ENCODE measurements at places on chromosomes 7 and 10.

DNA sequence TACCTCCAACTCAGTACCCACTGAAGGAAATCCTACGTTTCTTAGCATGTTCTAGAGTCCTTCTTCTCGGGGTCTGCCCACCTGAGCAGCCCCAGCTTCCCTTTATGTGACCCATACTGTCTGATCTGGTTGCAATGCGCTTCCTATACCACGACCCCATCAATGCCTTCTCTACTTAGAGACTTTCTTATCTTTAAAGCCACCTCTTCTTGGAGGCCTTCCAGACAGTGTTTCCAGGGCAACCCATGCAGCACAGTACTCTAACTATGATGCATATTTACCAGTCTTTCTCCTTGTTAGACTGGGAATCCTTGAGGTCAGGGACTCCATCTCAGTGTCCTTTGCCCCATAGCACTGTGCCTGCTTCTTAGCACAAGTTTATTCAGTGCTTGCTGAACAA is 54.5 kb upstream of the SLF2 start:
- no peak for DNase-seq

DNA sequence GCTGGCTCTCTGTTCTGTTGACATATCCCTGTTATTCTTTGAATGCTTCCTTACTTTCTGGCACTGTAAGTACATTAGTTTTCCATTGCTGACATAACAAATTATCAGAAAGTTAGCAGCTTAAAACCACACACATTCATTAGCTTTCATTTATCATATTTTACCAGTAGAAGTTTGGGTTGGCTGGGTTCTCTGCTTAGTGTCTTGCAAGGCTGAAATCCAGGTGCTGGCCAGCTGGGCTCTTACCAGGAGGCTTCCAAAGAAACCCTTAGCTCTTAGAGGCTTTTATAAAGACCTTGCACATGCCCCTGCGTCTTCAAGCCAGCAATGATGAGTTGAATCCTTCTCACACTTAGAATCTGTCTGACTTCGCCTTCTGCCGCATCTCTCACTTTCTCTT is 160.6 kb downstream of the MLLT10 start:
- no peak for DNase-seq

- DNase-seq, result no peak
These were observed 56.2 kb downstream of the ITGB1 start for GRCh38 chr10:32901815-32902214.

GRCh38 chr10:79449181-79450146 is 4.0 kb upstream of the ZCCHC24 start:
- DNase-seq, result no peak

- no peak for DNase-seq
These were observed 200.0 kb downstream of the ZMYND11 start for GRCh38 chr10:335151-335800.

DNA sequence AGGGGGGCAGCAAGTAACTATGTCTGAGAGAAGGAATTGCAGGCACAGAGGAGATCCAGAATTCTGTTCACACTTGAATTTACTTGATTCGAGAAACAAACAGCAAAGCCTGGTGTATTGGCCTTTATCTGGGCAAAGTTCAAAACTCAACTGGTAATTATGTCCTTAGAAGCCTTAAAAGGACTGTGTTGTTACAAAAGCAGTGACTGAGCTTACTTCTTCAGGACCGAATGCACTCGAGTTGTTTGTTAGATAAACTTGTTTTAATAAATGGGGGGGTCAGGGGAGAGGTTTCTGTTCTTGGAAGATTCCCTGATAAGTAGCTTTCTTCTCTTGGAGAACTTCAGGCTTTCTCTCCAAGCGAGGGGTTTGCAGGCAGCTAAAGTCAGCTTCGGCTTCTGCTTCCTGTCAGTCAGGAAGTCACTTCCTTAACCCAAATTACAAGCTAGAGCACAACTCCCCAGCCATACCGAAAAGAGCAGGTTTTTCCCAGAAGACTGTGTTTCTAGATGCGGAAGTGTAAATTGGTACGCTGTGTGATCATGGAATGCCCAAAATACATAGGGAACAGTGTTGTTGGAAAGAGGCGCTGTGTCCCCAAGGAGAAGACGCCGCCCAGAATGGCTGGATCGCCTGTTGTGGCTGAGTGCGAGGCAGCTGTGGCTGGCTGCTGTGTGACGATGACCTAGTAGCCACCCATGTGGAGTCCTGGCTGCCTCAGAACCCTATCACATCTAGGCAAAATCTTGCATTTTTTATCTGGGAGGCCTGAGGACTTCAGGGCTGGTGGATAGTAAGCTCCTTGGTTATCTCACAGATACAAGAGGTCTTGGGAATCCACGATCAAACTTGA is 110.4 kb downstream of the TCF7L2 start:
- no peak for DNase-seq

- peak; percentile 43 for DNase-seq
These were observed 162.2 kb downstream of the SH3PXD2A start for GRCh38 chr10:103692952-103693811.

GRCh38 chr10:18140957-18141845 is 977 bp downstream of the CACNB2 start:
- peak; percentile 25 for DNase-seq

DNA sequence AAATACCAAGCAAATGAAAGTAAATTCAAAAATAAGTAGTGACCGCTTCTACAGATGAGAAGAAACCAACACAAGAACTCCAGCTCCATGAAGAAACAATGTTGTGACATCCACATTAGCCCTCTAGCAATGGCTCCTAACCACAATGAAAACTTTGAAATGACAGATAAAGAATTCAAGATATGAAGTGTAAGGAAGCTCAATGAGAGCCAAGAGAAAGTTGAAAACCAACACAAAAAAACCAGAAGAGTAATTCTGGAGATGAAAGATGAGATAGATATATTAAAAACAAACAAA is 68.2 kb upstream of the DDC start:
- DNase-seq, result no peak

- DNase-seq, result no peak
These were observed 863 bp downstream of the CALD1 start for GRCh38 chr7:134780166-134780828.

All from WTC11 (cell line).